Activated T-helper 17 cell treated with anti-CD3 and anti-CD28 coated beads, Interleukin-2, amount 50 U/mL, for 72 hours (primary cell): ENCODE measurements at places on chromosomes 1 and 21.

GRCh38 chr1:115288591-115289198 lies 49.4 kb downstream of the NGF start:
- H3K27me3 ChIP-seq = peaks cover 25% of the 10 kb centered on the region
- peaks cover 4% of the 10 kb centered on the region for H3K4me1 ChIP-seq
- H3K36me3 ChIP-seq = no peaks in the 10 kb centered on the region
- no peak overlapping the region for H3K4me3 ChIP-seq
- no peak for ATAC-seq

DNA sequence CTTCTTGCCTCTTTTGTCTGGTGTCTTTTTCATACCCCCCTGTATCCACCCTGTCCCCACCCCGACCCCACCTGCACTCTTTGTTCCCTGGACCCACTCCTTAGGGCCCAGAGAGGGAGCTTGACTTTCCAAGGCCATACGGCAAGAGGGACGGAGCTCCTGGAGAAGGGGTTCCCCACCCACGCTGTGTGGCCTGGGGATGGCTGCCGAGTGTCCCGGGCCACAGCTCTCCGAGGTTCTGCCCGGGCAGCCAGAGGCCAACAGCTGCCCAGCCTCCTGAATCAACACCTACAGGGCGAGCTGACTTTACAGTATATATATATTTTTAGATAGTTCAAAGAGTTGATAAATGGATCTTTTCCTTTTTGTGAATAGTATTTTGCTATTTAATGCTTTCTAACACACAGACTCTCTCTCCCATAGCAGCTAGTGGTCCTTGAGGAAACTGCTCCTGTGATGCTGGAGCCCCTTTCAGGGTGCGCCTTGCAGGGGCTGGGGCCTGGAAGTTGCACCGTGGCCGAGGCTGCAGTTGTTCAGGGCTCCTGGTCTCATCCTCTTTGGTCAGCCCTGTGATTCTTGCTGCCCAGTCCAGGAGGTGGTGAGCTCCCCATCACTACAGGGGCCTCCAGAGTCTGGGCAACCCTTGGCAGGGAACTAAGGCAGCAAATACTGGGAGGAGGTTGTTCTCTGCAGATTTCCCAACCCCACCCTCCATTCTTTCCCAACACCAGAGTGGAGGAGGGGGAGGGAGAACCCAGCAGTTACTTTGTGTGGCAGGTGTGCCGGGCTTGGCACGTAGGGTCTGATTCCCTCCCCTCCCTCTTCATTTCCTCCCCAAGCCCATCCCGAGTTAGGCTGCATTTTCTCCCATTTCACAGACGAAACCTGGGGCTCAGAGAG lies 321.6 kb downstream of the PTPRU start:
- no peak overlapping the region for H3K27ac ChIP-seq
- no peak for ATAC-seq
- H3K36me3 ChIP-seq = no peaks in the 10 kb centered on the region
- no peak overlapping the region for H3K4me3 ChIP-seq
- peaks cover 15% of the 10 kb centered on the region for H3K27me3 ChIP-seq
- peaks cover 3% of the 10 kb centered on the region for H3K4me1 ChIP-seq

DNA sequence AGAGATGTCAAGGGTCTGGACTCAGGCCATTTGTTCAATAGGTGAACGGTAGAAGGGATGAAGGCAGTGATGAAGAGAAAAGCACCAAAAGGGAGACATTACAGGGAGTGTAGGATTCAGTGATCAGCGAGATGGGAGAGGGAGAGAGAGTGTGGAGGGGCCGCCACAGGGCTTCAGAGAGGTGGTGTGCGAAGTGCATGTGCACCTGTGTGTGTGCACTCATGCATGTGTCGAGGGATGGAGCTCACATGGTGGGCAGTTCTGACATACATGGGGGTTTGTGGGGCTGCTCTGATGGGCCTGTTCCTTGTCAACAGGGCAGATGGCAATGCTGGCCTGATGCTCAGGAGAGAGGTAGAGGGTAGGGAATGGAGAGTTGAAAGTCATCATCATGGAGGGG lies 11.4 kb upstream of the KCNA2 start:
- no peak overlapping the region for H3K4me3 ChIP-seq
- H3K27me3 ChIP-seq = no peaks in the 10 kb centered on the region
- no peak overlapping the region for H3K27ac ChIP-seq
- ATAC-seq = no peak
- peaks cover 6% of the 10 kb centered on the region for H3K36me3 ChIP-seq

DNA sequence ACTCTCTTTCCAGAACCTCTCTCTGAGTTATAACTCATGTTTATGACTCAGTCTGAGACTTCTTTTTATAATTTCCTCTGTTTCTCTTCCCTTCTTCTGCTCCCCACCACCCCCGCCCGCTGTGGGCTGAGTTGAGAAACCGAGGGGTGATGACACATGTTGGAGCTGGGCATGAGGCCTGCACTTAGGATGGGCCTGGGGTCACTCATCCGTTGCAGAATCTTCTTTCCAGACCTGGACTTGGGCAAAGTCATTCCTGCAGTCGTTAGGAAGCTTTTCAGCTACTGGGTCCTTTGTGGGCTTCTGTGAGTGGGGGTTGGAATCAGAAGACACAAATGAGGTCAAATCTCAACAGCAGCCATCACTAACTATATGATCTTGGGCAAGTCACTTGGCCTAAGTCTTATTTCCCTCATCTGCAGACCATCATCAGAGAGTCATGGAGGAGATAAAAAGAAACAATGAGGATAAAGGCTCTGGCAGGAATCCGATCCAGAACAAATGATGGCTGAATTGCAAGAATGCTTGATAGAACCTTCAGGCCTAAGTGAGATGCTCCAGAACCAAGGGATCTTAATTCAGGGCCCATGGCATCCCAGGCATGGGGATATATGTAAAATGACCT lies 53.4 kb downstream of the RPS6KA1 start:
- peak overlapping the region; percentile 69 for H3K27ac ChIP-seq
- peak; percentile 67 for ATAC-seq
- H3K27me3 ChIP-seq = no peaks in the 10 kb centered on the region
- no peaks in the 10 kb centered on the region for H3K36me3 ChIP-seq
- H3K4me3 ChIP-seq = peak overlapping the region; percentile 61

DNA sequence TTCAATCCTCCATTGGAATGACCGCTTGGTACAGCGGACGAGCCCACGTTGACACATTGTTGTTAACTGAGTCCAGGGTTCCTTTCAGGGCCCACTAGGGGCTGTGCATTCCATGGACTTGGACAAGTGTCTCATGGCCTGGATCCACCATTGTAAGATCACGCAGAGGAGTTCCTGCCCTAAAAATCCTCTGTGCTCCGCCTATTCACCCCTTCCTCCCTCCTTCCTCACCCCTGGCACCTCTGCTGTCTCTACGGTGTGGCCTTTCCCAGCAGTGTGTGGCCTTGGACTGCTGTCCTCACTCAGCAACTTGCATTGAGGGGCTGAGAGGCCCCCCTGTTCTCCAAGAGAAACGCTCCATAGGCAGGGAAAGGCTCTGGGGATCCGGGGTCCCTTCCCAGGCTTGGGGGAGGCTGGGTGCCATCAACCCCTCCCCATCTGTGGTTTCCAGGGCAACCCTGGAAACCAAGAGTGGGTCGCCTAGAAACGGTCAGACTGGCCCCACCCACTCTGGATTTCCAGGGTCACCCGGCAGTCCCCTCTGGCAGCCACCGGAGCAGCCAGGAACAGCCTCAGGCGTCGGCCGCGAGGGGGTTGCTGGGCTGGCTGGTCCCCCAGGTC lies 50.9 kb downstream of the MEGF6 start:
- H3K27ac ChIP-seq = no peak overlapping the region
- H3K4me3 ChIP-seq = no peak overlapping the region
- ATAC-seq = no peak

- H3K27ac ChIP-seq = no peak overlapping the region
- H3K4me1 ChIP-seq = no peaks in the 10 kb centered on the region
- H3K4me3 ChIP-seq = no peak overlapping the region
- ATAC-seq = no peak
- no peaks in the 10 kb centered on the region for H3K36me3 ChIP-seq
Observed at GRCh38 chr1:147338571-147338970, 96.1 kb downstream of the CHD1L start.

- H3K4me3 ChIP-seq = no peak overlapping the region
- H3K4me1 ChIP-seq = no peaks in the 10 kb centered on the region
- H3K27me3 ChIP-seq = peaks cover 14% of the 10 kb centered on the region
- no peak overlapping the region for H3K27ac ChIP-seq
- H3K36me3 ChIP-seq = no peaks in the 10 kb centered on the region
Observed at GRCh38 chr1:66711420-66711819, 40.8 kb upstream of the DYNLT5 start.

DNA sequence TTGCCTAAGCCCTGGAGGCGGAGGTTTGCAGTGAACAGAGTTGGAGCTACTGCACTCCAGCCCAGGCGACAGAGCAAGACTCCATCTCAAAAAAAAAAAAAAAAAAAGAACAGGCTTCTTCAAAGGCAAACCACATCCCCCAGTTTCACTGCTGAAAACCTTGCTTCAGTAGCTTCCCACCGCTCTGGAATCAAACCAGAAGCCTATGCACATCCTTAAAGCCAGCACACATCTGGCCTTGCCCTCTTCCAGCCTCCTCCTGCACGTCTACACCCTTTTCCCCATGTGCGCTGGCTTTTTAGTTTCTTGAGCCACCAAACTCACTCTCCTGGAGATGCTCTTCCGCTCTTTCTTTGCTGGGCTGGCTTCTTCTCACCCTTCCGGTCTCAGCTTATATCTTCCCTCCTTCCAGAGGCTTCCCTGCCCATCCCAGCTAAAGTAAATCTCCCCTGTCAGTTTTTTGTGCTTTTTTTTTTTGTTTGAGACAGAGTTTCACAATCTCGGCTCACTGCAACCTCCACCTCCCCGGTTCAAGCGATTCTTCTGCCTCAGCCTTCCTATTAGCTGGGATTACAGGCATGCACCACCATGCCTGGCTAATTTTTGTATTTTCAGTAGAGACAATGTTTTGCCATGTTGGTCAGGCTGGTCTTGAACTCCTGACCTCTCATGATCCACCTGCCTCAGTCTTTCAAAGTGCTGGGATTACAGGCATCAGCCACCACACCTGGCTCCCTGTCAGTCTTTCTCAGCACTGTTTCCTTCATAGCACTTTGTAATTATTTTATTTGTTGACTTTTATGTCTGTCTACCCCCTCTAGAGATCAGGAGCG lies 42.0 kb upstream of the ID3 start:
- no peaks in the 10 kb centered on the region for H3K36me3 ChIP-seq
- H3K4me1 ChIP-seq = peaks cover 32% of the 10 kb centered on the region
- H3K27me3 ChIP-seq = no peaks in the 10 kb centered on the region
- H3K27ac ChIP-seq = peak overlapping the region; percentile 84

DNA sequence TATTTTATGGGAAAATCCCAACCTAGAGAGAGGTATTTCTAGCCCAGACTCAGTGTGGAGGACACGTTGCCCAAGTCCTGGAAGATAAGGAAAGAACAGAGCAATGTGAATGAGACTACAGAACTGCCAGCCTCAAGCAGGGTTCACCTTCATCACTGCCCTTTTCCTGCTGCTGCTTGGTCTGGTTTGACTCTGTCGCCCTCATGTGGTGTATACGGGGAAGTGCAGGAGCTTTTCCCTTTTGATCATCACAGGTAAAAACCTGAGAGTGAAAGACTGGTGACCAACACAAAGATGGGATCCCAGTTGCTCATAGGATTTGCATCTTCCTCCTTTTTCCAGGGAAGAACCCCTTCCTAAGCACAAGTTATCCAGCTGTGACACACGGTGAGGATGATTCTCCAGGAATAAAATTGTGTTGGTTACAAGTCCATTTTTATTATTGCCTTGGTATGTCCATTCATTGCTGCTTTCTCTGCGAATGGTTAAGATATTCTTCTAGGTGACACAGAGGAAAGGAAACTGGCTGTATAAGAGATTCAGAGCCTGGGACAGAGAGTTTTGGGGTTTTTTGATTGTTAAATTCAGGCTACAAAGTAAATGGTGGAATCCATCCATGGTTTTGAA lies 89.5 kb upstream of the CD53 start:
- no peak overlapping the region for H3K27ac ChIP-seq
- H3K27me3 ChIP-seq = no peaks in the 10 kb centered on the region
- peak; percentile 65 for ATAC-seq
- H3K36me3 ChIP-seq = no peaks in the 10 kb centered on the region

- no peaks in the 10 kb centered on the region for H3K4me1 ChIP-seq
- H3K27me3 ChIP-seq = no peaks in the 10 kb centered on the region
- no peak overlapping the region for H3K27ac ChIP-seq
- ATAC-seq = no peak
- no peak overlapping the region for H3K4me3 ChIP-seq
- no peaks in the 10 kb centered on the region for H3K36me3 ChIP-seq
Observed at GRCh38 chr21:43331962-43332828, 94.7 kb downstream of the SIK1 start.

DNA sequence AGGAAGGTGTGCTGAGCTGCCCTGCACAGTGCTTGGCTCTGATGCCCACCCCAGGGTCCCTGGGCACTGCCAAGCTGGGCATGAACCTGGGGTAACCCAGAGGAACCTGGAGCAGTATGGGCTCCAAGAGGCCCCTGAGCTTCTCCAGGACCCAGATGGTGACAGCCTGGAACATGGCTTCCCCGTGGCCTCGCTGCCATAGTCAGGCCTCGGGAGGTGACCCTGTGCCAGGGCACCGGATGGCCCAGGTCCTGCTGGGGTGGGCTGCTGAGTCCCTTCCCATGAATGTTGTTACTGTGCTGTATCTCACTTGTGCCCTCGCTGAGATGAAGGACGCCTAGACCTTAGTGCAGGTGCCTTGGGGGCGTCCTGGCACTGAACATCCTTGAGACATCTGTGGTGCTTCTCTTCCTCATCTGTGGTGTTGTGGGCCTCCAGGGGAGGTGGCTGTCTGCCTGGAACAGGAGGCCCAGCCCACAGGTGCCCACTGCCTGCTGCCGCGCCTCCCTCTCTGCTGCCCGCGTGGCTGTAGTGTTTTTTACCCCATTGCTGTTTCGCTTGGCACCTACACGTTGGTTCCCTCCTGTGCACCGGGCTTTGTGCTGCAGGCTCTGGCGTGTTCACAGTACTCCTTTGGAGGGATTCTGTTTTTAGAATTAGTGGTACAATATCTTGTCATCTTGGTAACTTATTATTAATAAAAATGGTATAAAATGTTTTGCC lies 160.3 kb downstream of the PCBP3 start:
- H3K4me3 ChIP-seq = no peak overlapping the region
- H3K27me3 ChIP-seq = no peaks in the 10 kb centered on the region
- H3K27ac ChIP-seq = no peak overlapping the region
- ATAC-seq = no peak
- H3K36me3 ChIP-seq = no peaks in the 10 kb centered on the region

GRCh38 chr1:60915441-60915840 lies 166.9 kb upstream of the NFIA start:
- H3K27ac ChIP-seq = no peak overlapping the region
- peaks cover 11% of the 10 kb centered on the region for H3K27me3 ChIP-seq
- no peak overlapping the region for H3K4me3 ChIP-seq

DNA sequence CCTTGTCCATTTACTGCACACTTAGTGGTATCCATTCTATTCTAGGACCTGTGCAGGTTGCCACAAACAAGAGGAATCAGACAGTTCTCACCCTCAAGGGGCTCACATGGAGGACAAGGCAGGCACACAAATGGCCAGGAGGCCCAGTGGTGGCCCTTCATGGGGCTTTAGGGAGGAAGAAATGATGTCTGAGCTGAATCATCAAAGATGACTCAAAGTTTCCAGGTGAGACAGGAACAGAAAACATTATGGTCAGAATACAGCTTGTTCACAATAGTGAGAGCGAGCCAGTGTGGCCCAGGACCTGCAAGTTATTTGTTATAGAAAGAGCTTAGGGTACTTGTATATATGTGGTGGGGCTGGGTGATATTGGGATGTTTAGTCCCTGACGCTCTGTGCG lies 26.4 kb downstream of the SHISAL2A start:
- H3K27ac ChIP-seq = peak overlapping the region; percentile 90
- H3K4me3 ChIP-seq = peak overlapping the region; percentile 69
- peak; percentile 87 for ATAC-seq
- peaks cover 17% of the 10 kb centered on the region for H3K4me1 ChIP-seq
- peaks cover 23% of the 10 kb centered on the region for H3K36me3 ChIP-seq
